ENCODE measurements at places on chromosomes 1 and 21.

DNA sequence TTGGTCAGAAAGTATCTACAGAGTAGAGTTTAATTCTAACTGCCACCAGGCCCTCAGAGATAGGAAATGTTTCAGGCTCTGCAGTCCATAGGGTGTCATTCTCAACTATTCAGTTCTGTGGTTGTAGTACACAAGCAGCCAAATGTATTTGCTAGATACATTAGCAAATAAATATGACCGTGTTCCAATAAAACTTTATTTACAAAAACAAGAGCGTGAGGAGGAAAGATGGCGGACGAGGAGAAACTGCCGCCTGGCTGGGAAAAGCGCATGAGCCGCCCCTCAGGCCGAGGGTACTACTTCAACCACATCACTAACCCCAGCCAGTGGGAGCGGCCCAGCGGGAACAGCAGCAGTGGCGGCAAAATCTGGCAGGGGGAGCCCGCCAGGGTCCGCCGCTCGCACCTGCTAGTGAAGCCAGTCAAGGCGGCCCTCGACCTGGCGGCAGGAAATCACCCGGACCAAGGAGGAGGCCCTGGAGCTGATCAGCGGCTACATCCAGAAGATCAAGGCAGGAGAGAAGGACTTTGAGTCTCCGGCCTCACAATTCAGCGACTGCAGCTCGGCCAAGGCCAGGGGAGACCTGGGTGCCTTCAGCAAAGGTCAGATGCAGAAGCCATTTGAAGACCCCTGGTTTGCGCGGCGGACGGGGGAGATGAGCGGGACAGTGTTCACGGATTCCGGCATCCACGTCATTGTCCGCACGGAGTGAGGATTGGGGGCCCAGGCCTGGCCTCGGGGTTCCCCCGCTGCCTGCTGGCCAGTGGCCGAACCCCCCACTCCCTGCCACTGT, 286.1 kb downstream of the LRRC40 start:
- DNase-seq, result no peak

- no peak for DNase-seq
Measured at GRCh38 chr1:46643368-46643775, 24.8 kb downstream of the ATPAF1 start.

DNA sequence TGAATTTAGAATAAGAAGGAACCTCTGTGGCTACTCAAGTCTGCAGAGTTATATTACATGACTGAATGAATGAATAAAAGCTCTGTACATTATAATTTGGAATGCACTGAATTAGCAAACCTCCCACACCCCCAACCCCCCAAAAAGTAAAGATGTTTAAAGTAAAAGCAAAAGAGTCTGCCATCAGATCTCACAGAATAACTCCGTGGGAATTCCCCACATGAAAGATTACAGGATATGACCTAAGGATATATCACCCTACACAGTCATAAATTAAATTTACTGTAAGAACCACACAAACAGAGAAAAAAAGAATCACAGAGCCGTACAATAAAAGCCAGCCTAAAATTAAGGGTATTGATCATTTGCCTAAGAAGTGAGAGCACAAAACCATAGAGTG, 587.3 kb downstream of the PTPRC start:
- DNase-seq, result peak; percentile 42

GRCh38 chr1:47809301-47810084, 187.7 kb downstream of the TRABD2B start:
- no peak for DNase-seq

- DNase-seq, result no peak
Measured at GRCh38 chr1:107794571-107794970, 170.4 kb downstream of the VAV3 start.

- DNase-seq, result no peak
Measured at GRCh38 chr1:39926820-39927219, 25.1 kb upstream of the MYCL start.

DNA sequence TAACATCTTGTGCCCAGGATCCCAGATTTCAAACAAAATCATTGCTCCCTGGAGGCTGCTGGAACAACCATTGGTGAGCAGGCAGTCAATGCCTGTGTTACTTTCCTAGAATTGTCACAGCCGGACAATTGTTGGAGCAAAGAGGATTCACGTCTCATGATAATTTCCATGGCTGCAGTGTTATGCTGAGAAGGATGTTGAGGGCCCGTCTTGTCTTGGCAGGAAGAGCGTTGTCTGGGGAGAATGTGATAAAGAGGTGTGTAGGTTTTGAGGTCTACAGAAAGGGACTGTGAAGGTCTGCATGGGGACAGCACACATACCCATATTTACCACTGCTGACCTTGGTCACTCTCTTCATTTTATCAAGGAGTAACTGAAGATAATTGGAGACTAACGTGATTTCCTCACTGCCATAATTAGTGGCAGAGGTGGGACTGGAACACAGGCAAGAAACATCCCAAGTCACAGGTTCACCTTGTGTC, 6.3 kb downstream of the MECR start:
- no peak for DNase-seq
